GM18507 (cell line): ENCODE measurements at places on chromosomes 6 and 20.

- no peak for DNase-seq
Measured at GRCh38 chr20:22797103-22797502, 212.7 kb upstream of the FOXA2 start.

- DNase-seq = no peak
Measured at GRCh38 chr20:43238266-43238665, 48.6 kb upstream of the PTPRT start.

DNA sequence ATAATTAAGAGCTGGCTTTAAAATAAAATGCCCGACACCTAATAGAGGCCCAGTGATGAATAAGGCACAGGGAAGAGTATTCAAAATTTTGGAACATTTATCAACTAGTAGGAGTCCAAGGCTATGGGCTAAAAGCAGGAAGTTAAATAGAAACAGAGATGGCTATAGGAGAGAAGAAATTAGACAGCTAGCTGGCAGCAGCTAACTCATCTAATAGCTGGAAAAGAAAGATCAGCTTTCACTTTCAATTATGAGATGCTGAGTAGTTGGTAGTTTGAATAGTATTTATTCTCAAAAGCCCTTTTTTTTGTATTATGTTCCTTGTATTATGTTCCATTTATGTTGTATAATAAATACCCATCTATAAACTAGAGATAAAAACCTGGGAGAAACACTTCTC, 215.7 kb downstream of the SLC35F1 start:
- no peak for DNase-seq

DNA sequence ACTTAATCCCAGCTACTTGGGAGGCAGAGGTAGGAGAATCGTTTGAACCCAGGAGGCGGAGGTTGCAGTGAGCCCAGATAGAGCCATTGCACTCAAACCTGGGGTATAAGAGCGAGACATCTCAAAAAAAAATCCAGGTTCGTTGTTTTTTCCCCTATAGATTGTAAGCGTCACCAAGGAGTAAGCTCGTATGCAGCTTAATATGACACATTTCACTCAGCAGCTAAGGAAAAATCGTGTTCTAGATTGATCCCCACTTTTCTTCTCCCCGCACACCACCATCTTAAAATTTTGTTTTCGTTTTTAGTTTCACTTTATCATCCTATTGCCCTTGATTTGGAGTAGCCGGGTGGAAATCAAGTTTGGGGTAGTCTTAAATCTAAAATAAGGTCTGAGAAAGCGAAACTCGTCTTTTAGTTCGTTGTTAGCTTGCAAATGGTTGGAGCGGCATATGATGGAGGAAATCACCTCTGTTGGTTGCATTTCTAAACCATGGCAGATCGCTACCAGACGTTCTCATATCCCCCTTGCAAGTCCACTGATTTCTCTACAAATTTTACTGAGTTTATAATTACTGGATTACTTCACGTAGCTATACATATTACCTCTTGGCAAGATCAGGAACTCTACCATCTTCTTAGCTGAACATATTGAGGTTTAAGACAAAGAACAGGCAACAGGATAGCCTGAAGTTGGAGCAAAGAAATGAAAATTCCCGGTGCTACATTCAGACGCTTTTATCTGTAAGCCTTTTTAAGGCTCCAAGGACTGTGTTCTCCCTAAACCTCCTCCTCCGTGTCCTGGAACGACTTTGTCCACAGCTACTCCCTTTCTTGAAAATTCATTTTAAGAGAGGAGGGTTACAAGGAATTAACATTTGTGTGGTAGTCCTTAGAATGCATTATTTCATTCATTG, 91.1 kb upstream of the BTN3A2 start:
- no peak for DNase-seq

DNA sequence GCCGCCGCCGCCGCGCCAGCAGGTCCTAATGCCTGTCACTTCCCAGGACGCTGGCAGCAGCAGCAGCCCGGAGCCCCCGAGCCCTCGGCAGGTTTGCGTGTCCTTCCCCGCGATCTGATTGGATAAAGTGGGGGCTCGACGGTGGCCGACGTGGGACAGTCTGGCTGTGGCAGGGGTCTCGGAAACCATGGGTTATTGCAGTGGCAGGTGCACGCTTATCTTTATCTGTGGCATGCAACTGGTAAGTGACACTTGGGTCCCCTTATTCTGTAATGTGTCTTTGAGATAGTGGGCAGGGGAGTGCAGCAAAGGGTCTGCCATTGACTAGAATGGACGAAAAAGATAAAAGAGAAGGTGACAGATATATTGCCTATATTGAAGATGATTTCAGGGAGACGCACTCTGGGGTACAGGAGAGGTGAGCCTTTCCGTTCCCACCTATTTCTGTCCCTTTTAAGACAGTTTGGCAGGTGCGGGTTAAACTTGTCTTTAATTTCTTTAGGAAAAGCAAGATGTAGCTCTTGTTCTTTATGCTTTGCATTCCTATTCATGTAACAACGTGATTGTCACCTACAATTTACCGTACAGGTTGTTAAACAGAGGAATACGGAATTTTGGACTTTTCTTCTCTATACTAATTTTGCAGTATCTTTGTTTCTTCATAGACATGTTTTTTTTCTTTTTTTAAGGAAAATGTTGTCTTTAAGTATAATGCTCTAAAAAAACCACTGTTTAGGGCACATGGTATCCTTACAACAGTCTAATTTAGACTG, 535 bp downstream of the NKAIN2 start:
- no peak for DNase-seq

DNA sequence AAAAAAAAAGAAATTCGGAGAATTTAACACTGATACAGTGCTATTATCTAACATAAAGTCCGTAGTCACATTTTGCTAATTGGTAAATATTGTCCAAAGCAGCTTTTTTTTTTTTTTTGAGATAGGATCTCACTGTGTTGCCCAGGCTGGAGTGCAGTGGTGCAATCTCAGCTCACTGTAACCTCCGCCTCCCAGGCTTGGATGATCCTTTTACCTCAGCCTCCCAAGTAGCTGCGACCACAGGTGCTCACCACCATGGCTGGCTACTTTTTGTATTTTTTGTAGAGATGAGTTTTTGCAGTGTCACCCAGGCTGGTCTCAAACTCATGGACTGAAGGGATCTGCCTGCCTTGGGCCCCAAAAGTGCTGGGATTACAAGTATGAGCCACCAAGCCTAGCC, 15.9 kb downstream of the MTO1 start:
- no peak for DNase-seq

GRCh38 chr6:163291622-163292021, 122.9 kb upstream of the QKI start:
- no peak for DNase-seq

DNA sequence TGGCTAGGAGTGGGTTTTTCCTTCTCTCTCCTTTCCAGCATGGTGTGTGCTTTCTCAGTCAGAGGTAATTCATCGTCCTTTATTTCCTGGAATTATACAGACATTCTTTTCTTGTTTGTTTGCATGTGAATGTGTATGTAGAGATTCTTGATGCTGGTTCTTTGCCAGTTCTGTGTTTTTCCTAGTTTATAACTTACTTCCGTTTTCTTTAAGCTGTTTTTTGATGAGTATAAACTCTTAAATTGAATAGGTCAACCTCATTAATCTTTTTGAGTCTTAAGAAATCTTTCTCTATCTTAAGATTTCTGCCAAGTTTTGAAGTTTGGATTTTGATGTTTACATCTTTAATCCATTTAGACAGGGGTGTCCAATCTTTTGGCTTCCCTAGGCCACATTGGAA, 38.7 kb downstream of the IGF2R start:
- DNase-seq = no peak

GRCh38 chr6:169589293-169589692, 112.5 kb downstream of the WDR27 start:
- no peak for DNase-seq

GRCh38 chr6:56947924-56948323, 7.0 kb upstream of the BEND6 start:
- no peak for DNase-seq

DNA sequence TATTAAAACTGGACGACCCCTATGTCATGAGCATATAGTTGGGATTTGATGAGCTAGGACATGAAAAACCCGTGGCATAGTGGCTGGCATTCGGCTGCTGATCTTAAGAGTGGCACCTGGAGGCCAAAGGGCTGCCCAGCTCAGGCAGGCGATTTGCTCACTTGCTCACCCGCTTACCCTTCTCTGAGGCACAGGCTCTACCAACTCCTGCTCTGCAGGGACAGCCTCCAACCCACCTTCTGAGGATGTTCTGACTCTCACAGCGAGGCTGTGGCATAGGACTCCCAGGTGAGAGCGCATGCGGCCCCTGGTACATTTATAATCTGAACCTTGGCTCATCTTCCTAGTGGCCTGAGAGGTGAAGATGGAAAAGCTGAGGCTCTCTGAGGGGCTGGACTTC, 995 bp downstream of the RSPO4 start:
- no peak for DNase-seq

GRCh38 chr6:38216451-38216850, 396.9 kb downstream of the ZFAND3 start:
- DNase-seq = no peak

DNA sequence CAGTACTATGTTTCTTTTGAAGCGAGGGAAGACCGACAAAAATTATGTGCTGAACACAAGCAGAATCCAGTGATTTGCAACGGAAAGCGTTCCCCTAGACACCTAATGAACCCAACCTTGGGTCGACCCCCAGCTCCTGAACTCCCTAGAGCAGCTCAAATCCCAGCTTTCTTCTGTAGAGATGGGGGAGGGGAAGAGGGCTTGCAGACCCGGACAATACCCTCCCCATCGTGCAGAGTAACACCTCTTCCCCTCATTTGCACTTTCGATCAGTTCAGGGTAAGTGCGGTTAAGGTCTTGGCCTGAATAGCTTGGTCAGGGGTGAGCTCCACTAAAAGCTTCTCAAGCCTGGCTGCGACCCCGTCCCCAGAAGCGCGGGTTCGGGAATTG, 404 bp downstream of the CEP162 start:
- DNase-seq = no peak

DNA sequence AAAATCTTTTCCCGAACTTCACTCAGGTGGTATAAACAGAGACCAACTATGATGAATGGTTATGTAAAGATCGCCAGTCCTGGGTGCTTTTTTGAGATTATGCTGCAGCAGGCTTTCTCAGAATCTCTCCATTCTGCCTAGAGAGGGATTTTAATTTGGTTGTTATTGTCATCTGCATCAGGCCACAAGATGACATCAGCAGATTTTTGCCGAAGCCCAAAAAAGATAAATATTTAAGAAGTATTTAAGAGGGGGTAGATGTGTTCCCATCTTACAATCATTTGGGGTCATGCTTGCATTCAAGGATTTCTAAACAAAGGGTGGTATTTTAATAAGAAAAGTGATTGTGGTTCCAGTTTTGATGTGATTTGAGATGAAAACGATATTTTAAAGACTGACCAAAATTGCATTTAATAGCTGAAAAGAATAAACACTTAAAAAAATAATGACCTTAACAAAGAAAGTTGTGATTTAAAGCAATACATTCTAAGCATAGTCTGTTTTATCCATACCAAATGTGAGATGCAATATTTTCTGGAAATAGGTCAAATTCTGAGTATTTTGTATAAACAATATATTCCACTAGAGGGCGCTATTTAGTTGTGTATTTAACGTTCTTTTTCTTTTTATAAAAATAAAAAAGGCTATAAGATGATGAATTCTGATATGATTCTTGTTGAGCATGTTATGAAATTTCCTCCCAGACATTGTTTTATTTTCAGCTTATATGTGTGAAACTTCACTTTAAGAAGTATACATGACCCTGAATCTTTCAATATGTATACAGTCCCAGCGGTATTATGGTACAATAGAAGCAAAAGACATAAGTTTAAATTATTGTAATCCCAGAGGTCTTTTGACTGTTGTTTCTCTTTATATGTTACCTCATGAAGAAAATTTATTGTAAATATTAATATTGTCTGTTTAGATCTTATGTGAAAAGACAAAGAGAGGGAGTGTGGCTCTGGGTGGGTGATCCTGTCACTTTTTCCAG, 51.0 kb upstream of the ZFP64 start:
- no peak for DNase-seq

DNA sequence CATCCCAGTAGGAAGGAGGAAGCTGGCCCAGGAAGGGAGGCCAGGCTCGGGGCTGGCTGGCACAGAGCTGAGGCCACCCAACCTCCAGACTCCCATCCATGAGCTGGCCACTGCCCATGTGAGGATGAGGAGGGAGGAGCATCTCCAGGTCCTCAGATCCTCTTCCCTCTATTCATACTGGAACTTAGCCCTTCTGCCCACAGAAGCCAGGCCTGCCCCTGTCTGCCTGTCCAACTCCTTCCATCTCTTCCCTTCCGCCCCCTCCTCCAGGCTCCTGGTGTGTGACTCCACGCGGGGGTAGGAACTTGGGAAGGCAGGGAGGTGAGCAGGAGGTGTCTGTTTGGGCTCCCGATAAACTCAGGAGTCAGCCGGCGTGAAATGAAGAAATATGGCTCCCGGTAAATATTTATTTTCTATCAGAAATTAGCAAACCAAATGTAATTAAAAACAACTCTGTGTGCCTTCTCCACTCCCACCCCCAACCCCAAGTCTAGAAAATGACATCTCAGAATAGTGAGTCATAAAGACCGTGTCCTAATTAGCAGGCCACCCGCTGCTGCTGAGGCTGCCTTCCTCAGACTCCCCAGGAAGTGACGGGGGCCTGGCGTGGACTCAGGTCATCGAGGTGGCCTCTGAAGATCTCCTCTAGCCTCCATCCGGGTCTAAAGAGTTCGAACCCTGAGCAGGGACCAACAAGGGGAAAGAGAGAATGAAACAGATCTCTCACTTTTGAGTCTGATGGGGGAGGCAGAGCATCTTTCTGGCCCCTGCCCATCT, 81.9 kb downstream of the MDGA1 start:
- no peak for DNase-seq

GRCh38 chr20:14568701-14569100, 231.3 kb upstream of the FLRT3 start:
- DNase-seq = no peak
